ENCODE measurements at places on chromosomes 1 and 21. TPM values are rescaled to one million over a fixed set of nuclear protein-coding genes. Genes with fewer than 3 reads are reported as not detected.

Gene PPM1J
- 0.87 TPM for total RNA-seq

DNA sequence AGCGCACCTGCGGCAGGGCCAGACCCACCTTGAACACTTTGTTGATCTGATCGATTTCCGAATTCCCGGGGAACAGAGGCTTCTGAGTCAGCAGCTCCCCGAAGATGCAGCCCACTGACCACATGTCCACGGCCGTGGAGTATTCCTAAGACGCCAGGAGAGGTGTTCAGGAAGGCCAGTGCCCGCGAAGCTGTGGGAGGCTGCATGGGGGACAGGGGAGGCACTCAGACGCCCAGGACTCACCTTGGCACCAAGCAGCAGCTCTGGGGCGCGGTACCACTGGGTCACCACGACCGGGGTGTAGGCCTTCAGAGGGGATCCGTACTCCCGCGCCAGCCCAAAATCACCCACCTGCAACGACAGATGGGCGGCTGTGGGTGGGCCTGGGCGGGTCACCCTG lies 11.2 kb upstream of the SLC35E2B start:
- no peak for DNase-seq

GRCh38 chr1:164440232-164440631 lies 118.8 kb upstream of the PBX1 start:
- DNase-seq: peak; percentile 63

GRCh38 chr1:157168015-157168414 lies 29.8 kb upstream of the ETV3 start:
- no peak for DNase-seq

DNA sequence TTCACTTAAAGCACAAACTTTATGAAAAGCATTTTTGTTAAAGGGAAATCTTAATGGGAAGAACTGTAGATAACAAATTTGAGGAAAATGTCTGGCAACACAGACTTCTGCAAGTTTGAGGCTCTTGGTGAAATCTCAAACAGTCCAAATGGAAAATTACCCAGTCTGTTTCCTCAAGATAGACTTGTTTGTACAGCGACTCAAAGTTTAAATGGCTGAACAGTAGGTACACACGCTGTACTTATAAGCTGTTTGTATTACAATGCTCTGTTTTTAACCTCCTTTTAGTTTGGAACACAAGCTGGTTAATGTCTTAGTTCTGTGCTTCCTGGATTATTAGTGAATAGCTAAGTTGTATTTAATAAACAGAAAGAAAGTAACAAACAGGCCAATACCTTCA lies 217.1 kb downstream of the NFIA start:
- DNase-seq: peak; percentile 67

Gene IFNLR1
- total RNA-seq: 3.7 TPM
